ENCODE measurements at places on chromosomes 7 and 10. TPM values are rescaled to one million over a fixed set of nuclear protein-coding genes. Genes with fewer than 3 reads are reported as not detected.

MDFIC gene
- 55.2 TPM for total RNA-seq

GIMAP1 gene
- total RNA-seq: 9.3 TPM

PTER gene
- 25.7 TPM for total RNA-seq

CALY gene
- total RNA-seq: not detected

TMEM213 gene
- 0.39 TPM for total RNA-seq

SPDYE18 gene
- total RNA-seq: 0.96 TPM

COL28A1 gene
- total RNA-seq: 0.29 TPM

IGF2BP3 gene
- 2.0 TPM for total RNA-seq

Measured in activated T-cell treated with anti-CD3 and anti-CD28 coated beads, Interleukin-2, amount 50 U/mL, for 72 hours (primary cell).